ENCODE measurements at places on chromosomes 4 and X. TPM values are rescaled to one million over a fixed set of nuclear protein-coding genes. Genes with fewer than 3 reads are reported as not detected.

Gene PWWP3B
- 21.6 TPM for polyA plus RNA-seq

DNA sequence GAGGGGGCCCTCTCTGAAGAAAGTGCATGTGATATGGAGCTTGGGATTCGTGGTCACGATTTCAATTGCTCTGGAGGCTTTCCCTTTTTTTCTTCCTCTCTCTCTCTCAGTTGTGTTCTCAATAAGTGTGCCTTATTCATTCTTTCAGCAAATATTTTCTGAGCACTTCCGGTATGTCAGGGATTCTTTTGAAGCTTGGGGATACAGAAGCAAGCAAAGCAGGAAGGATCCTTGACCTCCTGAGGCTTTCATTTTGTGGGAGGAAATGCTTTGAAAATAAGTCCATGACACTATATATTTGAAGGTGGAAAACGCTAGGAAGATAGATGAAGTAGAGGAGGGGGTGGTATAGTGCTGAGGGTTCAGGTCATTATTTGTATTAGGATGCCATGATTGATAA, 12.6 kb upstream of the GABRE start:
- no peak for DNase-seq

Gene SUPT20HL1
- not detected for polyA plus RNA-seq

Gene JCHAIN
- 0.95 TPM for polyA plus RNA-seq

Gene ASB5
- 59.0 TPM for polyA plus RNA-seq

DNA sequence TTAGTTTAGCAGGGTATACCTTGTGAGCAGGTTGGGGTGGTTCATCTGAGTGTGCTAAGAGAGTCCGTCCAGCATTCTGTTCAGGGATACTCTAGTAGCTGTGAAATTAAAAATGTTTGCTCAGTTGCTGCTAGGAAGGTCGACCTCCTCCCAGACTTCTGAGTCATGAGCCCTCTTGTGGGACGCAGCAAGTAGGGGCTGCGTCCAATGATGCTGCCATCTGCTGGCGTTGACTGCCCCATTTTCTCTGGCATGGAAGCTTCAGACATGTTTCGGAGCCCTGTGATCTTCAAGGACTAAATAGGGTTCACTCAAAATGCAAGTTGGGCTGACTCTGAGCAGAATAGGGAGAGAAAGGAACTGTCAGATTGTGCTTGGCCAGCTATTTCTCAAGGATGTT, 201.0 kb upstream of the ARSJ start:
- peak; percentile 43 for DNase-seq

Gene FGFR3
- 2.7 TPM for polyA plus RNA-seq

- DNase-seq: no peak
Measured at GRCh38 chr4:61223385-61223784, 23.3 kb downstream of the ADGRL3 start.

DNA sequence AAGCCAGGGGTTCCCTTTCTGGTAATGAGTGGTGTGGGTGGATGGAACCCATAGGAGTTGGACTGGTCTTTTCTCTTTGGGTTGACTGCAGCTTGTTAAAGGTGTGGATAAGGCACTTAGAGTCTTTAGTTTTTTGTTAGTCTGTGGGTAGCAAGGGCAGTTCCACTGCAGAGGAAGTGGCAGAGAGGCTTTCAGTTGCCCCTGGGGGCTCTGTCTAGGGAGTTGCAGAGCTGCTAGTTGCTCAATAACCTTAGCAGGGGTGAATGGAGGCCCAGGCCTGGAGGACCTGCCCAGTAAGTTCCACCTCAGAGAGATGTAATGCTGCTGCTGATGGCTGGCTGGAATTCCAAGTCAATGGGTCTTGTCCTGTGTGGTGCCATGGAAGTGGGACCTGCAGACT, 282.6 kb upstream of the NDST4 start:
- DNase-seq: no peak

- DNase-seq: no peak
Measured at GRCh38 chr4:140944199-140944515, 188.0 kb upstream of the TBC1D9 start.

Gene DCUN1D4
- polyA plus RNA-seq: 24.4 TPM

GRCh38 chr4:128630871-128631270, 178.6 kb upstream of the JADE1 start:
- DNase-seq: no peak

- DNase-seq: peak; percentile 52
Measured at GRCh38 chr4:21991050-21991449, 42.5 kb upstream of the KCNIP4 start.

GRCh38 chr4:38621028-38621684, 42.8 kb upstream of the KLF3 start:
- peak; percentile 22 for DNase-seq

DNA sequence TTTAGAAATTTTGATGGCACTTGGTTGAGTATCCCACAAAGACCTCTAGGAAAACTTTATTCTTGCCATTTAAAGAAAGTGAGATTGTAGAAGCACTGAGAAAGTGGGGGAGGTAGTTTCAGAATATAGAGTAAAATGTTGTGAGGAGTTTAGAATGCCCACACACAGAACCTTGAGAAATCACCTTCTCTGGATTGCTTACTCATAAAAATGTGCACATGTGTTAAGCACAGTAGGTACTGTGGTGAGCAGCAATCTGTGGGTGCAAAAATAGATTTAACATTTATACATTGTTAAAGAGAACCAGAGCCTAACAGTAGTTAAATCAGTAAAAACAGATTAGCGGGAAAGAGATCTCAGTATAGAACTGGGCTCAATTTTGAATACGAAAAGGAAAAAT, 201.2 kb upstream of the NWD2 start:
- no peak for DNase-seq

DNA sequence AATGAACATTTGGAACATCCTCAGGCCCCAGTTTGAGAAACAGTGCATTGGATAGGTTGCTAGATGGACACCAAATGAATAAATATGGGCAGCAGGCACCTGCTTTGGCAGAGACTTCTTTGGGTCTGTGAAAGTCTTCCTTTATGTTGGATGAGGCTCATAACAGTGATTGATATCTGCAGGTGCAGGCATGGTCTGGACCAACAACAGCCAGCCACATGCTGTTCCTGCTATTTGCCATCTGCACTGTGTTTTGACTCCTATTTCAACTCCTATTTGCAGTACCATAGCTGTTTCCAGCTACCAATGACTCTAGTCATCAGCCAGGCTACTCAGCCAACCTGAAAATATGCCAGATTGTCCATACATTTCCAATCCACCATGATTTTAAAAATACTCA, 60.9 kb downstream of the ANAPC4 start:
- DNase-seq: peak; percentile 72

- DNase-seq: no peak
Measured at GRCh38 chrX:139720136-139720535, 12.2 kb upstream of the MCF2 start.

GRCh38 chrX:150224676-150225075, 138.4 kb upstream of the MAMLD1 start:
- DNase-seq: no peak

Gene GIMD1
- polyA plus RNA-seq: not detected

- DNase-seq: peak; percentile 57
Measured at GRCh38 chr4:101596781-101597552, 193.6 kb upstream of the BANK1 start.

DNA sequence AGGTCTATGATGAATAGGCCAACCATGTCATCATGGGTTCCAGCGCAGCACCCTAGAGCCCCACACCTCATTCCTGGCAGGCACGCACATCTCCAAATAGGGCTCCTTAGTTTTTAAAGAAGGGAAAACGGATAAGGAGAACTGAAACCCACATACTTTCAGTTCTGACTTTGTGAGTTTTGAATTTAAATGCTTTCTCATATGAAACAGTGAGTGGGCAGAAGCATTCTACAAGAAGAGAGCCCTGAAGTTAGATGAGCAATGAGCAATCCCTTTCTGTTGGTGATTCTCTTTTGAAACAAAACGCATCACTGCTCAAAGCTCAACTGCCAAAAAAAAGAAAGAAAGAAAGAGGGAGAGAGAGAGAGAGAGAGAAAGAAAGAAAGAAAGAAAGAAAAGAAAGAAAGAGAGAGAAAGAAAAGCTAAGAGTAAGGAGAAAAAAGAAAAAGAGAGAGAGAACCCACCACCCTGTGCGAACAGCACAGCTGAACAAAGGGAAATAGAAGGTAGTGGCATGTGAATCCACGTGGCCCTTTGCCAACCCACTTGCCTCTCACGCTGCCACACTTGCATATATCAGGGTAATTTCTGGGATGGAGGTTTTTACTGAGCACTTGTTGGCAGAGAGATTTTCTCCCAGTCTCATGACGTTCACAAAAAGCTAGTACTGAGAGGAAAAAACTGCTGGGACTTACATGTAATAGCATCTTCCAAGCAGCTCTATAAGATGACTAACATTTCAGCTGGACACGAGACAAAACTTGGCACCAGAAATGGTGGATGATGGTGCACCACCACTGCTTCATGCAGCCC, 31.0 kb downstream of the TMSB4X start:
- DNase-seq: peak; percentile 44

- DNase-seq: no peak
Measured at GRCh38 chr4:146107587-146108240, 67.8 kb upstream of the LSM6 start.

Gene CCNB3
- 2.0 TPM for polyA plus RNA-seq

- no peak for DNase-seq
Measured at GRCh38 chr4:70768301-70768948, 46.7 kb downstream of the RUFY3 start.

Gene CFI
- polyA plus RNA-seq: 5.5 TPM

GRCh38 chr4:38723726-38724474, 58.9 kb downstream of the TLR10 start:
- no peak for DNase-seq

DNA sequence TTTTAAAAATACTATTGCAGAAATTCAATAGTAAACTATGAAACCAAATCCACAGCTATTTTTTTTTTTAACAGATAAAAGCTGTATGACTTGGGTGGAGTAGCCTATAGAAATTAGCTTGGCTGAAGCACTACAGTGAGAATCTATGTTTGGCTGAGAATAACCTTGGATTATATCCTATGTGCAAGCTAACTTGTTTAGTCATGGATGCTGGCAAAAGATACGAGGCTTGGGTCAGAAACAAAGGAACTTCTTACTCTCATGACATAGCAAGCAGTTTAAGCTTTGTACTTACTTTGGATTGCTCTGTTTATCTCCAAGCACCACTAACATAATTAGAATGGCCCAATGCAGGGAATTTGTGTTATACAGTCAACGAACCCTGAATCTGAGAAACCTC, 119.2 kb upstream of the GRID2 start:
- DNase-seq: peak; percentile 82
